ENCODE measurements at places on chromosomes 7 and 10.

DNA sequence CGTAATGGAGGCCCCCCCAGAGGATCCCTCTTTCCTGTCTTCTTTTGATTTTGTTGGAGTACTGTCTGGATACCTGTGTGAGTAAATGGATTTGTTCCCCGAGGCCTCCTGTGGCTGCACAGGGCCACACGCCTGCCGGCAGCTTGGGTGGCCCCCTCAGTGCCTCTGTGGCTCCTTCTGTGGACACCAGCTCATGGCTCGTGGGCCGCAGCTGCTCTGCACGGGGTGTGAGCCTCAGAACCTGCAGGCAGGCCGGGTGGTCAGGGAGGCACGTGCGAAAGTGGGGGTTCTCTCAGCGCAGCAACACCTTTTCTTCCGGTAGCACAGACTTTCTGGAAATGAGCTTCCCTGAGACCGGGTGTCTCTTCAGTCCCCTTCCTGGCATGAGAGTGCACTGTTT, 70.3 kb downstream of the WDR37 start:
- DNase-seq: no peak

GRCh38 chr7:21948364-21948763, 2.7 kb upstream of the CDCA7L start:
- DNase-seq: no peak

DNA sequence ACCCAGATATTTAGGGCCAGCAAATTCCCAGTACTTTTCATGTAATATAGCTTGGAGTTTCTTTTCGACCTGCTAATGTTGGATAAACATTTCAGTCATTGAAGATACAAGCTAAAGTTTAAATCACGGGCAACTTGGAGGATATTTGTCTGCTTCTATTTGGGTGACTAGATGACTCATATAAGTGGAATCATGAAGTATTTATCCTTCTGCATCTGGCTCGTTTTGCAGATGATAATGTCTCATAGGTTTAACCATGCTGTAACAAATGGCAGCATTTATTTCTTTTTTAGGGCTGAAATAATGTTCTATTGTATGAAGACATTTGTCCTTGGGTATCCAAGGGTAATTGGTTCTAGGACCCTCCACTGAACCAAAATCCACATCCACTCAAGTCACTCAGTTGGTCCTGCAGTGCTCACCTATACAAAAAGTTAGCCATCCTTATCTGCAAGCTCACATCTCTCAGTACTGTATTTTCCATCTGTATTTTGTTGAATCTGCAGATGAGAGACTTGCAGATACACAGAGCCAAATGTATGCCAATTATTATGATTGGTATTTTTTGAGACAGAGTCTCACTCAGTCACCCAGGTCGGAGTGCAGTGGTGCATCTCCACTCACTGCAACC, 187.2 kb upstream of the CSTF2T start:
- no peak for DNase-seq

DNA sequence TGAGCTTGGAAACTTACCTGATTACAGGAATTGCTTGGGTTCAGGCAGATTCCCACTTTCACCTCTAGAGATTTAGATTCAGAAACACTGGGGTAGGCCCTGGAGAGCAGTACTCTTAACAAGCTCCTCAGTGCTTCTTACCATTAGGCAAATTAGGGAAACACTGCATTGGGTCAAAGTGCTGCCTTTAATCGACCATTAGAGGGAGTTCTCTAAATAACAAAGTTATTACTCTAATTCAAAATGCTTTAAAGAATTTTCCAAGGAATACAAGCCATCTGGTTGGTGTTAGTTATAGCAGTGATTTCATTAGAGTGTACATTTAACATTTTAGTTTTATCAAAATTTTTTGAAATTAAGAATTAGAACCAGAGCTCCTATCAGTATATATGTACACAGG, 324.5 kb downstream of the GFRA1 start:
- DNase-seq: no peak

- no peak for DNase-seq
Measured at GRCh38 chr7:31116615-31117014, 64.5 kb downstream of the ADCYAP1R1 start.
